ENCODE measurements at places on chromosomes 12 and 14.

- DNase-seq, result no peak
Measured at GRCh38 chr14:51962711-51963110, 26.6 kb upstream of the RTRAF start.

- no peak for DNase-seq
Measured at GRCh38 chr14:65192686-65193085, 90.4 kb upstream of the MAX start.

GRCh38 chr14:70931008-70931407, 23.7 kb downstream of the PCNX1 start:
- DNase-seq, result no peak

- DNase-seq, result no peak
Measured at GRCh38 chr12:101670007-101670671, 27.3 kb upstream of the CHPT1 start.

- no peak for DNase-seq
Measured at GRCh38 chr12:31612819-31613218, 21.9 kb upstream of the DENND5B start.

- no peak for DNase-seq
Measured at GRCh38 chr12:90546511-90546910, 408.5 kb downstream of the CCER1 start.

DNA sequence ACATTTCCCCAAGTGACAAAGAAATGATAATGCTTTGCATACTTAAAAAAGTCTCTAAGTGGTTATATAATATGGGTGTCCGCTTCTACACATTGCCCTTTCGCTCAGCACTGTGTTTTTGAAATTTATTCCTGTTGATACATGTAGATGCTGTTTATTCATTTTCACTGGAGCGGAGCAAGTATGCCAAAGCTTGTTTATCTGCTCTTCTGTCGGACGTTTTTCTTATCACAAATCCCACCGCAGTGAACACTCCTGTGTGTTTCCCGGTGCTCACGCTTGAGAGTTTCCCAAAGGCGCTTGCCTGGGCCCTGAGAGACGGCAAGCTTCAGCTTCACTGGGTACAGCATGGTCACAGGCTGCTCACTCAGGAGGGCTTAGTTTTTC, 50.2 kb downstream of the TPCN1 start:
- DNase-seq, result no peak

GRCh38 chr12:113214895-113215400, 6.3 kb upstream of the TPCN1 start:
- no peak for DNase-seq

- DNase-seq, result no peak
Measured at GRCh38 chr14:74936151-74936550, 13.1 kb upstream of the RPS6KL1 start.

- DNase-seq, result peak; percentile 8
Measured at GRCh38 chr12:95218150-95219133, 835 bp downstream of the VEZT start.

DNA sequence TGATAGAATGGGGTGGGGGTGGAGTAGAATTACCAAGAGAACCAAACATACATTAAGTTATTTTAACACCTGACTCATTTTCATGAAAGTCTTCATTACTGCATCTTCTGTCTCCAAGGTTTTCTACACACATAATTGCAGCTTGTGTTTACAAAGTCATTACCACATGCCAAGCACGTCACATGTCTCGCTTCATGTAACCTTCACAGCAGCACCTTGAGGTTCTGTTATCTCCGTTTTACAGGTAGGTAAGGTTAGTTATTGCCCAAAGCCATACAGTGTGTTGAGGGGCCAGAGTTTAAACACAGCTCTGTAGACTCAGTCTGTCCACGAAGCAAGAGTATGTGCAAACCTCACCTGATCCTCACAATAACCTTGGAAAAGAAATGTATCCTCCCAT, 64.3 kb upstream of the RBM19 start:
- no peak for DNase-seq

DNA sequence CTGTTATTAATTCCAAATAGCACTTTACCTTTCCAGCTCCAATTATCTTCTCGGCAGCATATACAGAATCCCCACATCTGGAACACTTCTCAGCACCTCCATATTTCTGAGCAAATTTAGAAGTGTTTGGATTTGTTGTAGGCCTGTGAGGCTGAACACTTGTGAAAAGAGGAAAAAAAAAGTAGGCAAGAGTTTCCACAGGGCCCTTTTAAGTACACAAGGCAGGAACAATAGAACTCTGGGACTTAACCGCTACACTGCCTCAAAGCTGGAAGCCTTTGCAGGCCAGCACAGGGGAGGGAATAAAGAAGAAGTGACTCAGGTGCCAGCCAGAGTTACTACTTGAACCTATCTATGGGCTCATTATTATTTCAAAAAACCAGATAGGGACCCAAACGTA, 18.6 kb downstream of the CSRP2 start:
- no peak for DNase-seq

GRCh38 chr12:56581418-56582145, 48.5 kb downstream of the BAZ2A start:
- no peak for DNase-seq

DNA sequence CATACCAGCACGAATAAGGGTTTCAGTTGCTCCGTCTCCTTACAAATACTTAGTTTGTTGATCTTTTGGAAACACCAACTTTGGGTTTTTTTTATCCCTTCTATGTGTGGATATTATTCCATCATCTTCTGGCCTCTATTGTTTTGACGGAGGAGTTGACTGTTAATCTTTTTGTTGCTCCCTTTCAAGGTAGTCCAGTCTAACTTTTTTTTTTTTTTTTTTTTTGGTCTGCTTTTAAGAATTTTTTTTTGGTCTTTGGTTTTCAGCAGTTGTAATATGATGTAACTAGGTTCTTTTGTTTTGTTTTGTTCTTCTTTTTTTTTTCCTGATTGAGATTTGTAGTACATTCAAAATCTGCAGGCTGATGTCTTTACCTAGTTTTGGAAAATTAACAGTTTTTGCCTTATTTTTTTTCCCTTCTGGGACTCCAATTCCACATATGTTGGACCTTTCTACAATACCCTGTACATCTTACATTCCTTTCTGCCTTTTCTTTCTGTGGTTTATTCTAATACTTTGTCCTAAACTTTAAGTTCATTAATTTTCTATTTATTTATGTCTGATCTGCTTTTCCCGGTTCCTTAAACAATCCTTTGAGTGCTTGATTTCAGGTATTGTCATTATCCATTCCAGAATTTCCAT, 54.9 kb downstream of the DNAH10 start:
- DNase-seq, result no peak

- no peak for DNase-seq
Measured at GRCh38 chr12:26378711-26379110, 183.3 kb downstream of the SSPN start.

- no peak for DNase-seq
Measured at GRCh38 chr12:3376779-3377455, 114.1 kb upstream of the PRMT8 start.

DNA sequence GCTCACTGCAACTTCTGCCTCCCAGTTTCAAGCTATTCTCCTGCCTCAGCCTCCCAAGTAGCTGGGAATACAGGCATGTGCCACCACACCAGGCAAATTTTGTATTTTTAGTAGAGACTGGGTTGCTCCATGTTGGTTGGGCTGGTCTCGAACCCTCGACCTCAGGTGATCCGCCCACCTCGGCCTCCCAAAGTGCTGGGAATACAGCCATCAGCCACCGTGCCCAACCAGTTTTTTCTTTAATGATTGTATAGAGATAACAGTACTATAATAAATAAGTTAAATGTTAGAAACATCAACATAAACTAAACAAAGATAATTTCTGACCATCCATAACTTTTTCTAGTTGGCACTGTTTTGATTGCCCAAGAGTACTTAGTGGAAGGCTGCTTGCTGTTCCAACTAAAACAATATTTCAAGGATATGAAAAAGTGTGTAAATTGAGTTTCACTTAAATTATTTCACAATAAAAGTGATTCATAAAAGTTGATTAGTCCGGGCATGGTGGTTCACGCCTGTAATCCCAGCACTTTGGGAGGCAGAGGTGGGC, 5.6 kb downstream of the GON7 start:
- no peak for DNase-seq

DNA sequence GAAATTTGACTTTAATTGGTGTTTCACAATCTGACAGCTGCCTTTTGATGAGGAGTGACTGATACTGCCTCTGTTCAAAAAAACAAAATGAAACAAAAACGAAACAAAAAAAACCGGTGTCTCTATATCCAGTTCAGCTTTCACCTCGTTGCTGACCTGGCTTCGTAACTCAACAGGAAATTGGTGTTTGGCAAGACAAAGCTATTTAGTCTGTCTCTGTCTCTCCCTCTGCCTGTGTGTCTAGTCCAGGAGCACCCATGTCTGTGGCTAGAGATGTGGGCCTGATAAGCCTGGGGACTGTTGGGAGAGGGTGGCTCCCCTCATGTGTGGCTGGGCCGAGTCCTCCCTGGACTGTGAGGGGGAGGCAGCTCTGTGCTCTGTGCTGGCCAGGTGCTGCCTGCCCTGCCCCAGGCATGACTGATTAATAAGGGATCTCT, 11.3 kb downstream of the CACNA1C start:
- DNase-seq, result no peak

- no peak for DNase-seq
Measured at GRCh38 chr14:105474483-105475268, at the start of gene CRIP2. CRIP2 (plus strand) TSS chr14:105474821; CDS start chr14:105474863, 42 bp downstream.

DNA sequence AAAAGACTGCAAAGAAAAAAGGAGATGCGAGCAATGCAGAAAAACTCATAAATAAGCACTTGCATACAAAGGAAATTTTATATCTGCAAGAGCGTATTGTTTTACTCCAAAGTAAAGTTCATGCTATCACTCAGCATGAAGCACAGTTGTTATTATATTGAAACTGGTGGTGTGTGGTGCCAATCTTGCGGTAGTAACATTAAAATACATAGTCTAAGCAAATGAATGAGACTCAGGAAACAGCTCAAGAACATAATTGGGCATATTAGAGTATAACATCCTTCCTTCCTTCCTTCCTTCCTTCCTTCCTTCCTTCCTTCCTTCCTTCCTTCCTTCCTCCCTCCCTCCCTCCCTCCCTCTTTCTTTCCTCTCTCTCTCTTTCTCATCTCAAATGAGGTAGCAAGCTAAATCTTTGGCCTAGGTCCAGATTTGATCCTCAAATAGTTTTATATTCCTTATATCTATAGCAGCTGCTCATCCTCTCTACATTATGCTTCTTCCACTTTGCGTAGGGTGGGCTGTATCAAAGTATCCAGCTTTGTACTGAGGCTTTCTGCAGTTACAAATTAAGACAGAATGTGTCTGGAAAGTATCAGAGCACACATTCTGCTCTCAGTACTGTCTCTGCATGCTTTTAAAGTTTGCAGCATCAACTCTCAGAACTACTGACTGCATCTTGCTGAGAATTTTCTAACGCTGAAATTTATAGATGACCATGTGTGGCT, 718.3 kb downstream of the RERGL start:
- no peak for DNase-seq

DNA sequence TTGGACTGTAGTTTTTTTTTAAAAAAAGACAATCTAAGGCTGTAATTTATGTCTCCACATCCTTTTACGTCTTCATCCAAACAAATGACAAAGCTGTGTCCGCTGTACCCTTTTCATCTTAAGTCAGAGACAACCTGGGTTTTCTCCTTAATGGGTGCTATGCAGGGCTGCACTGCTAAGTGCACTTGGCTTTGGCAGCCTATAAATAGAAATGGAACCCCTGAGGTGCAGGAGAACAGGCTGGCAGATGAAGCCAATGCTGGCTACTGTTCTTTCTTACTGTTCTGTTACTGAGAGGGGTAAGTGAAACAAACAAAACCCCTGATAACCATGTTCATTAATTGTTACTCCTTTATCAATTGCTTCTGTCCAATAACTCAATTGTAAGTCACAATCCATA, 47.1 kb upstream of the KICS2 start:
- no peak for DNase-seq

GRCh38 chr12:124484526-124484953, 82.9 kb downstream of the NCOR2 start:
- DNase-seq, result no peak

GRCh38 chr12:77325511-77326236, 260.3 kb upstream of the E2F7 start:
- DNase-seq, result no peak

DNA sequence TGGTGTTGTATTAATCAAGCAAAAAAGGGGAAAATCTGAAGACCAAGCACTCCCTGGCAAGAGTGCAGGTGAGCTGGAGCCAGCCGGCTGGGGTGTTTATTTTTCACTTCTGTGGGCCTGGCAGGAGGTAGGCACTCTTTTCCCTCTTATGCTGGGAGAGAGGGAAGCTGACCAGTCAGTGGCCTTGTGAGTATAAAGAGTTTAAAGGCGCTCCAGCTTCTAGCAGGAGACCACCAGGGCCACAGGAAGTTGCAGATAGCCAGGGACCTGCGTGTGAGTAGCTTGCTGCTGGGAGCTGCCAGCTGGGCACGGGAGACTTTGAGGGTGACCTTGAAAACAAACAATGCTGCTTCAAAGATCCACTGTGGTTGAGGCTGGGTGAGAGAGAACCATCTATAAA, 217.4 kb upstream of the PWP1 start:
- no peak for DNase-seq

- DNase-seq, result no peak
Measured at GRCh38 chr12:47221256-47222023, 141.7 kb upstream of the AMIGO2 start.

DNA sequence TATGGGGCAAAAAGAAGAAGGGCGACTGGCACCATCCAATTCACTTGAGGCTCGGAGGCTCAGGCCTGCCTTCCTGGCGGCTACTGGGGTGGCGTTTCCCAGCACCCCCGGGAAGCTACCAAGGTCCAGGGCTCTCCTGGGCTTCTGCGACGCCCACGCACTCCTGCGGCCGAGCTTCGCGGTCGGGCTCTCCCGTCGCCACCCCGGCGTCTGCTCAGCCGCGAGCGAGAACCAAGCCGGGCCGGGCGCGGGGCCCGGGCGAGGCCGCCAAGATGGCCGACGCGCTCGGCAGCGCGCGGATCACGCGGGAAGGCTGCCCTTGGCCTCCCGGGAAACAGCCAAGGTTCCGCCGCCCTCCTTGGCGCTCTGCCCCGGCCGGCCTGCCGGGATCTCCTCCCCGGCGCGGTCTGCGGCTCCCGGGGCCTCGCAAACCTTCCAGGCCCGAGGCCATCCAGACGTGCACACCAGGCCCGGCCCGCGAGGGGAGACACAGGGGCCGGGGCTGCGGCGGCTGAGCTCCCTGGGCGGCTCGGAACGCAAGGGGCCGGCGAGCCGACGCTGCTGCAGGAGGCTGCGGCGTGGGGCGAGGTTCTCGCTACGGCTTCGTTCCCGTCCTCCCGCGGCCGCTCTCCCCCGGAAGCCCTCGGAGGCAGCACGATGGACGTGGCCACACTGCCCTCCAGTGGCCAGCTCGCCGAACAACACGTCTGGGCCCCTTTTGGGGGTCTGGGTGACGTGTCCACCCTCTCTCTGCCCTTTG, 23.5 kb upstream of the ZFP36L1 start:
- peak; percentile 90 for DNase-seq

- no peak for DNase-seq
Measured at GRCh38 chr12:1091350-1091749, 100.3 kb downstream of the ERC1 start.

DNA sequence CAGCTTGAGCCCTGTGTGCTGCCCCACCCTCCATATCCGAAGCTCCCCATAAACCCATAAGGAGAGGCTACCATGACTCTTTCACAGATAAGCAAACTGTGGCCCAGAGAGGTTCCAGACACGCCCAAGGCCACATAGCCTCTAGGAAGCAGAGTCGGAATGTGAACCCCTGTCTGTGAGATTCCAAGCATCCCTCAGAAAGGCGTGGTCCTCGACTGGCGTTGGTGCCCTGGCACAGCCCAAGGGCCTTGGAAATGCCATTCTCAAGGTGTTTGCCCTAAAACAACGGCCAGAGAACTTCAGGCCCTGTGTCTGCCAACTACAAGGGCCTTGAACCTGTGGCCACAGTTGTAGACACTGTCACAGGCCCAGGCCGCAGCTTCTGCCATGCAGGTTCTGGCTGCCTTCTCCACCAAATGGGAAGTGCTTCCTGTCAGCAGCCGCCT, 8.5 kb upstream of the DIO3 start:
- no peak for DNase-seq
